ELR (cell line): ENCODE measurements at places on chromosomes 5 and 9.

DNA sequence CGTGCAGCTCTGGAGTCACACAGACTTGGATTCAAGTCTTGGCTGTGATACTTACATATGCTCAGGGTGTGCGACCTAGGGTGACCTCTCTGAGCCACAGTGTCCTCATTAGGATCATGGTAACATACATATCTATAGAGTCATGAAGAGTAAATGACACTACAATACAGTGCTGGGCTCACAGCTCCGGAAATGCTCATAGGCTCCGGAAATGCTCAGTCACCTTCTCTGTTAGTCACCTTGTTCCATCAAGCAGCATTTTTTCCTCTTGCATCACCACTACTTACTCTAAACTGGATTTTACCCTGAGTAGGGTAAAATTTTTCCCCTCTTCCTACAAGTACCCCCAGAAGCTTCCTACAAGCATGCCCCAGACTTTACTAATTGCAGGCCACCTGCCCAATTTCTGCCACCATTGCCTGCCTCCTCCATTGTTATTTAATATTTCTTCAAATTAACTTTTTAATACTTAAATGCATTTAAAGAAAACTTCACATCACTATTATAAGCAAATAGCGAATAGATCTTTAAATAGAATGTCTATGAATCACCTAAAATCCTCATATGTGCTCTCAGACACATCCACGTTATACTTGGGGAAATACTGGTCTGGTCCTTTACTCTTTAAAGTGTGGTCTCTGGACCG is 147.6 kb upstream of the SPRY4 start:
- DNase-seq, result peak; percentile 99

DNA sequence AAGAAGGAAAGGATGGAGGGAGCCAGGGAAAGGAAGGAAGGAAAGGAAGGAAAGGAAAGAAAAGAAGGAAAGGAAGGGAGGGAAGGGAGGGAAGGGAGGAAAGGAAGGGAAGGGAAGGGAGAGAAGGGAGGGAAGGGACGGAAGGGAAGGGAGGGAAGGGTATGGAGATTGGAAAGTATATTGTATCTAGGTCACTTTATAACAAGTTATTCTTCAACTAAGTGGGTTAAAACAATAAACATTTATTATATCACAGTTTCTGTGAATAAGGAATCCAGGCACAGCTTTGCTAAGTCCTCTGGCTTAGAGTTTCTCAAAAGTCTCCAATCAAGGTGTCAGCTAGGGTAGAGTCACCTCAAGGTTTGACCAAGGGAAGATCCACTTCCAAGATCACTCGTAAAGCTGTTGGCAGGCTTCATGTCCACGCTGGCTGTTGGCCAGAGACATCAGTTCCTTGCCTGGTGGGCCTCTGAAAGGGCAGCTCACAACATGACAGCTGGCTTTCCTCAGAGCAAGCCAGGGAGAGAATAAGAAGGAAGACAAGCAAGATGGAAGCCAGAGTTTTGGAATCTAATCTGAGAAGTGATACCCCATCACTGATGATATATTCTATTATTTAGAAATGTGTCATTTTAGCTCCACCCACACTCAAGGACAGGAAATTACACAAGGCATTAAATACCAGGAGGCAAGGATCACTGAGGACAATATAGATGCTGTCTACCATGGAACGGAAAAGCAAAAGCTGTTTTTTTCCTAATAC is 105.1 kb downstream of the DEPDC1B start:
- DNase-seq, result no peak

GRCh38 chr5:88236866-88237642 is 31.6 kb downstream of the TMEM161B start:
- DNase-seq, result peak; percentile 42

- no peak for DNase-seq
Measured at GRCh38 chr9:6188906-6189305, 26.7 kb upstream of the IL33 start.

- DNase-seq, result peak; percentile 61
Measured at GRCh38 chr9:111621895-111622480, 9.1 kb upstream of the DNAJC25 start.

DNA sequence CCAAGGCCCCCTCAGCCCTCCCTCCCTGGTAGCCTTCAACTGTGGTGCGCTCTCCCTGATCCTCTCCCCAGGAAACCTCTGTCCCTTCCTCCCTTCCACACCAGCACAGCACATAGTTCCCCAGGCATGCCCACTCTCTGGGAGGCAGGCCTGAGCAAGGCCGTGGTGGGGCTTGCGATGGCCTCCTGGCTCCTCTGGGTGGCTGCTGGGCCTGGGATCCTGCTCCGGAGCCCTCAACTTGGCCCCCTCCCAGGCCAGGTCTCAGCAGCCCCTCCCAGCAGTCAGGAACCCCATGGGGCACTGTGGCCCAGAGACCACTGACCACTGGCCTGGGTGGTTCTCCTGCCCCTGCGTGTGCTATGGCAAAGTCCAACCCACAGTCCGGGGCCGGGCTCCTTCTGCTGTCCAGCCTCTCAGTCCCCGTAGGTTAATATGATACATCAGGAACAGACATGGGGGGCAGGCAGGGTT is 125.8 kb downstream of the ZNF354C start:
- no peak for DNase-seq

GRCh38 chr9:125241863-125242739 is 958 bp upstream of the HSPA5 start:
- DNase-seq, result no peak

DNA sequence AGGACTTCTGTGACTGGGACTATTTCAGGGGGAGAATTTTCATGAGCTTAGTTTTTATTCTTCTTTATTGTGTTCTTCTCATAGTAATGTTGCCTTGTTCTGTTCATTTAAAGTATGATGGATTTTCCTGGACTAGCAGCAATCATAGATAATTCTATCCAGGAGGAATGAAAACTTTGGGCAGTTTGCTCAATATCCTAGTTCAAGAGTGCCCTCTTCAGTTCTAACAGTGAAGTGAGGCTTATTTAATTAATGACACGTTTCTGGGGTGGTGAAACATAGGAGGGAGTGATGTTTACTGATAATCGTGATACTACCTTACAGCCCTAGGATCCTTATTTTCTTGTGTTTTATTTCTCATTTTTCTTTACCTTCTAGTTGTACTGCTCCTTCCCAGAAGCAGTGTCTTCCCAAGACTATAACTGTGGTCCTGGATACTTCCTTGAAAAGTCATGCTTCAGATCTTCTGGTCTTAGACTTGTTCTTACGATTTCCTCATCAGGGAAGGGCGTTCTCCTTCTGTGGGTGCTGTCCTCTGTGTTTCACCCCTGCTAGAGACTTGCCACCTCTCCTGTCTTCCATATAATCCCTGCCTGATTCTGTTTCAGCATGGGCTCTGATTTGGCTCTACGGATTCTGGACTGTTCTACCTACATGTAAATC is 57.4 kb downstream of the CFAP95 start:
- DNase-seq, result peak; percentile 63

- no peak for DNase-seq
Measured at GRCh38 chr9:35398651-35399335, 91.1 kb upstream of the RUSC2 start.

- no peak for DNase-seq
Measured at GRCh38 chr5:107485184-107485583, 185.6 kb downstream of the EFNA5 start.
